Mesenteric fat pad (tissue), 1 donor: ENCODE measurements at places on chromosomes 1 and 21. TPM values are rescaled to one million over a fixed set of nuclear protein-coding genes. Genes with fewer than 3 reads are reported as not detected.

Gene GNG12
- 128 TPM for total RNA-seq

- no peak for DNase-seq
Measured at GRCh38 chr1:24541711-24542346, 14.1 kb upstream of the NCMAP start.

Gene ECM1
- total RNA-seq, result 33.1 TPM

Gene SRSF10
- total RNA-seq, result 85.4 TPM
